ENCODE measurements at places on chromosomes 3 and 15. TPM values are rescaled to one million over a fixed set of nuclear protein-coding genes. Genes with fewer than 3 reads are reported as not detected.

DNA sequence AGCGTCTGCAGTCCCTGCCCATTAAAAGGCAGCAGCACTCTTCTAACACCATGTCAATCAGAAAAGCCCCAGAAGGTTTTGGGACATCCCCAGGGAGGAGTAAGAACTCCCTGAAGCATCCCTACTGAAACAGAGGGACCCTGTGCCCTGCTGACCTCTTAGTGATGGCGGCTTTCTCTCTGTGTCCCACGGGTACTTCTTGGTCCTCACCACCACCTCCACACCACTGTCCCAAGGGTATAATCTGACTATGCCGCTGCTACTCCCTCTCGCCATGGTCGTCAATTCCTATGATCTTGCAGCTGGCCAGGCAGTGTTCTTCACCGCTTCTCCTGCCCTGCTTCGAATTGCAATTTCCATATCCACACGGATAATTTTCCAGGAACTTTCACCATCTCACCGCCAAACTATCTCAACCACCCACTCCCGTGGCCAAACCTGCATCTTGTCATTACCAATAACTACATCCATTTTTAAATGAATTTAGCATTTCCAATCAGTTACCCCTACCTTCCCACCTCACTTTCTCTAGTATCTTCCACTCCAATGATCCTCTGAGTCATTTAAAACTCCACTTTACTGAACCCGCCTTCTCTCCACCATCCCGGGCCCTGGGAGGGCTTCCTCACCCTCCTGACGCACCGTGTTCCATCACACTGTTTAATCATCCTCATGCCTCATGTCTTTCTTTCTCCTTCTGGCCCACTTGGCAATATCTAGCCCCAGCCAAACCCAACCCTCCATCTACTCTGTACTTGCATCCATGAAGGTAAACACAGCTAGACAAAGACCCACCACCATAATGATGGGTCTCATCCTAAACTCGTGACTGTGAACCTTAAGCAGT, 23.7 kb downstream of the PRR23E start:
- H3K4me3 ChIP-seq, result no peak overlapping the region
- peaks cover 6% of the 10 kb centered on the region for H3K27me3 ChIP-seq
- H3K4me1 ChIP-seq, result no peaks in the 10 kb centered on the region
- H3K27ac ChIP-seq, result no peak overlapping the region

- H3K4me3 ChIP-seq, result no peak overlapping the region
- no peak for DNase-seq
- H3K36me3 ChIP-seq, result no peaks in the 10 kb centered on the region
- no peak overlapping the region for H3K27ac ChIP-seq
- H3K4me1 ChIP-seq, result peaks cover 14% of the 10 kb centered on the region
- H3K27me3 ChIP-seq, result peaks cover 1% of the 10 kb centered on the region
Observed at GRCh38 chr15:25903024-25903581, 40.0 kb upstream of the ATP10A start.

- peaks cover 11% of the 10 kb centered on the region for H3K4me1 ChIP-seq
- no peaks in the 10 kb centered on the region for H3K27me3 ChIP-seq
- DNase-seq, result no peak
- no peak overlapping the region for H3K4me3 ChIP-seq
- H3K27ac ChIP-seq, result no peak overlapping the region
Observed at GRCh38 chr3:119653876-119654275, 6.5 kb downstream of the POPDC2 start.

DNA sequence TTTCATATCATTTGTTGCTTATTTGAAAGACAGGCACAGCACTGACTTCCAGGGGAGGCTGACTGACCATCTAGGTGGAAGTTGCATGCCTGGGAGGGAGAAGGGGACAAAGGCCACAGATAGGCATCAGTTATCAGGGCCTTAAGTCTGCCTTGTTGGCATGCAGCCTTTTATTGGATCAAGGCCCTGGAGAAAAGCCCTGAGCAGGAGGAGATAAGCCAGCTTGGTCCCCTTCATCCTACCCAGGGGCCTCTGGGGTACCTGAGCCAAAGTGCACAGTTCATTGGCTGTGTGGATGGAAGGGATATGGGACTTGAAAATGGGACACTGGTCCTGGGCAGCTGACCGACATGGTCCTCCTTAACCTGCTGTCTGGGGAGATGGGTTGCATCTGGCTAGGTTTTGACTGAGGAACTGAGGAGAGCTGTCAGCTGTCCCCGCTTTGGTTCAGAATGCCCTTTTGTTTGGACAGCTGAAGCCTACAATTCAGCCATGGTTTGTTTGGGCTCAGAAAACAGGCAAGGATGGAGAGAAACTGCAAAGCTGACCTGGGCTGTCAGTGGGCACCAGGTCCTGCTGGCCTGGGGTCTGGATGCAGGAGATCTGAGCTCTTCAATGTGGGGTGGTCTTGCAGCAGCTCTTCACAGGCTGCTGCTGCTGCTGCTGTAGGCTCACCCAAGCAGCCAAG, 60.0 kb downstream of the FLNB start:
- no peak overlapping the region for H3K4me3 ChIP-seq
- no peak for DNase-seq
- H3K27ac ChIP-seq, result no peak overlapping the region
- no peaks in the 10 kb centered on the region for H3K27me3 ChIP-seq
- no peaks in the 10 kb centered on the region for H3K36me3 ChIP-seq

- no peaks in the 10 kb centered on the region for H3K4me1 ChIP-seq
- DNase-seq, result no peak
- no peaks in the 10 kb centered on the region for H3K36me3 ChIP-seq
- peaks cover 21% of the 10 kb centered on the region for H3K27me3 ChIP-seq
- H3K27ac ChIP-seq, result no peak overlapping the region
Observed at GRCh38 chr15:66622591-66623022, 56.8 kb upstream of the LCTL start.

DNA sequence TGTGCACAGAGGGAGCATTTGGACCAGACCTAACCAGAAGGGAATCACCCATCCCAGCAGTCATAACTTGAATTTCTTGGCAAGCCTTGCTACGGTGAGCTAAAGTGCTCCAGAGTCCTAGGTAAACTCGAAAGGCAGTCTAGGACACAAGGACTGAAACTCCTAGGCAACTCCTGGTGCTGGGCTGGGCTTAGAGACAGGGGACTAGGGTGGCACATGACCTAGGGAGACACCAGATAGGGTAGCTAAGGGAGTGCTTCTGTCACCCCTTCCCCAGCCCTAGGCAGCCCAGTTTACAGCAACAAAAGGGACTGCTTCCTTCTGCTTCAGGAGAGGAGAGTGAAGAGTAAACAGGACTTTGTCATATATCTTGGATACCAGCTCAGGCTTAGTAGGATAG, 256.4 kb upstream of the ARHGEF26 start:
- no peaks in the 10 kb centered on the region for H3K36me3 ChIP-seq
- no peak overlapping the region for H3K4me3 ChIP-seq
- no peak for DNase-seq
- H3K27me3 ChIP-seq, result peaks cover 3% of the 10 kb centered on the region
- no peak overlapping the region for H3K27ac ChIP-seq
- H3K4me1 ChIP-seq, result no peaks in the 10 kb centered on the region

DNA sequence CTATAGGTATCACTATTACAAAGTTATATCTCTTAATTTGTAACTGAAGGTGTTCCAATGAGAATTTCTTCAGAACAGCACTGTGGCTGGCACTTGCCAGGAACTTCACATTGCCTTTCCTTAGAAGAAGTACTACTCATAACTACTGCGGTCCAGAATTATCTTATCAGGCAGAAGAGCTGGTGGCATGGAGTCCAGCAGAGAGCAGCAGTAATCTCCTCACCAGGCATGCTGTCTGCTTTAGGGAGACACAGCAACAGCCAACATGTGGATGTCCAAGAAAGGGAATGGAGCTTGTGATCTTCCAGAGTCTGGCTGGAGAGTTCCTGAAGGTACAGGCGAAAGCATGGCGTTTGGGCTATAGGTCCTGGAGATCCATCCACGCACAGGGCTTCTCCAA, 919.7 kb upstream of the NR2F2 start:
- no peaks in the 10 kb centered on the region for H3K27me3 ChIP-seq
- H3K4me3 ChIP-seq, result no peak overlapping the region
- H3K27ac ChIP-seq, result no peak overlapping the region
- H3K36me3 ChIP-seq, result no peaks in the 10 kb centered on the region
- no peaks in the 10 kb centered on the region for H3K4me1 ChIP-seq

GABRG3 gene
- not detected for total RNA-seq

GRCh38 chr15:79593119-79593869, 161.2 kb downstream of the MINAR1 start:
- peaks cover 14% of the 10 kb centered on the region for H3K27me3 ChIP-seq
- H3K36me3 ChIP-seq, result no peaks in the 10 kb centered on the region
- no peak overlapping the region for H3K27ac ChIP-seq

FBXO40 gene
- not detected for total RNA-seq
